ENCODE measurements at places on chromosomes 3 and 15.

- no peak for DNase-seq
Measured at GRCh38 chr3:76570436-76571057, 469.4 kb upstream of the ROBO2 start.

DNA sequence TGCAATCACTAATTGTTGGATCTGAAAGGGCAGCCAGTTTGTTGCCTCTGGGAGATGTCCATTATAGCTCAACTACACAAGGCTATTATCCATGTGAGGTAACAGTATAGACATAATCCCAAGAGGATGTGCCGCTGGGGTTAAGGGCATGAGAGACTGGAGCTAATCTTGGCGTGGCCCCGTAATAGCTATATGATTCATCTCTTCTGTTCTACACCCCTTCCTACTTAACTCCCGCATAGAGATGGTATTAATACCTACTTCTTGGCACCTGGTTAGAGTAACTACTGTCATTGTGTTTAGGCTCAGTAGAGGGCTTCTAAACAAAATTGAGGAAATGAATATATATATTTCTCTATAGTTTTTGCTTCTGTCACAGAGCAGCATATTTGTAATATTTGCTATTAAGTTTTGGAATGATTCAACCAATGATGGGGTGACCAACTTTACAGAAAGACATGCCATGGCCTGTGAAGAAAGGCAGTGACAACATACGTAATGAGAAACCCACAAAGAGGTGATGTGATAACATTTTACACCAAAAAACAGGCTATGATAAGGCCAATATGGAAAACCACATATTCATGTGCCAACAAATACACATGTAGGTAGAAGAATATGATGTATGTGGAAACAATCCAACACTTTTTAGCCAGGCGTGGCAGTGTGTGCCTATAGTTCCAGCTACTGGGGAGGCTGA is 76.8 kb upstream of the DPH6 start:
- no peak for DNase-seq

- DNase-seq: no peak
Measured at GRCh38 chr3:16770021-16770420, 114.7 kb upstream of the PLCL2 start.

DNA sequence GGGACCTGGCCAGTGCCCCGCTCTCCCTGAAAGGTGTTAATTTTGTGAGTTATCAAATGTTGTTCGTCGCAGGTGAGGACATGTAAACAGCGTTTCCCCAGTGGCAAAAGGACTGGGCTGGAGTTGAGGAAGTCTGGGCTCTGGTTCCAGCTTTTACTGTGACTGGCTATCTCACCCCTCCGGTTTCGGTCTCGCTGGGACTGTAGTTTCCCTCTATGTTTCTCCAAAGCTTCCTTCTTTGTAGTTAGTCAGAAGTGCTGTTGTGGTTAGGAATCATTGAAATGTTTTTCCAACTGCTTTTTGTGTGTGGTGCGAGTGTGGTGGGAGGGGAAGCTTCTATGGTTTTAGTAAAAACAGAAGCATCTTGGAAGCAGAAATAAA is 990 bp upstream of the CLDN1 start:
- DNase-seq: no peak

DNA sequence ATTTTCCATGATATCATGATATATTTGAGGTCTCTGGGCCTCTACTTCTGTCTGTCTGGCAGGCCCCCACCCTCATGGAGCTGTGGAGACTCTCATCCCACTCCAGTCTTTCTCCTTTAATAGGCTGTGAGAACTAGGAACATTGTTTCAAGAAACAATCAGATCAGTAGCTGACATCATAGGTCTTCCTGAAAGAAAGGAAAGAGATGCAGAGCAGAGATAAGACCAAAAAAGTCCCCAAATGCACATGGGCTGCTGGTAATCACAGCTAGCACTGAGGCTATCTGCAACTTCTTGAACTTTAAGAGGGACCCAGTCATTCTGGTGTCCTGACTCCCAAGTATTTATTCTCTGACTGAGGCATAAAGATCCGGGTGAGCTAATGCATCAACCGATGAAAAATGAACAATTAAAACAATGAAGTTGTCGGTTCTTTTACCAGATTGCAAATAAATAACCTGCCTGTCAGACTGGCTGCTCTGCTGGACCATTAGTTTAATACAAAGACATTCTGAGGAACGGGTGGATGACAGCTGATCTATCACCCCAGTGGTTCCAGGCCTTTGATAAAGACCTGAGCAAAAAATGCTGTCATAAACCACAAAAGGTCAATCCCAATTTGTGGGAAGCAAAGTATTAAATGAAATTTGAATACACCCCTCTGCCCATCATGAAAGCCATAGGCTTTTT is 780.8 kb upstream of the GOLIM4 start:
- no peak for DNase-seq

- no peak for DNase-seq
Measured at GRCh38 chr3:132134611-132135010, 99.8 kb upstream of the CPNE4 start.

- no peak for DNase-seq
Measured at GRCh38 chr15:63061975-63062374, 19.4 kb downstream of the TPM1 start.

DNA sequence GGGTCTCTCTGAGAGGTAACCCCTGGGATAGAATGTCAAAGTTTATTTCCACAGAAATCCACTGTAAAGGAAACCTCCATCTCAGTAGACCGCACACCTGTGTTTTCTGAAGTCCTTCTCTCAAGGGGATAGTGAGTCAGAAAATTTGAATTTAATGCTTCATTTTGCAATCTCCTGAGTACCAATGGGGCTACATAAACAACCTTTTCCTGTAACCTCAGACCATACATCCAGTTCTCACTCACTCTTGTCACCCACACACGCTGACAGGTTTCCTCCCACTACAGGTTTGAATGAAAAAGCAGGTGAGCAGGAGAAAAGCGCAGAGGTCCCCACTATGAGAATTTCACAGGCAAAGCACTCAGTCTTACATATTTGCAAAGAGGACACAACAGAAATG is 165.3 kb upstream of the MCTP2 start:
- DNase-seq: no peak

DNA sequence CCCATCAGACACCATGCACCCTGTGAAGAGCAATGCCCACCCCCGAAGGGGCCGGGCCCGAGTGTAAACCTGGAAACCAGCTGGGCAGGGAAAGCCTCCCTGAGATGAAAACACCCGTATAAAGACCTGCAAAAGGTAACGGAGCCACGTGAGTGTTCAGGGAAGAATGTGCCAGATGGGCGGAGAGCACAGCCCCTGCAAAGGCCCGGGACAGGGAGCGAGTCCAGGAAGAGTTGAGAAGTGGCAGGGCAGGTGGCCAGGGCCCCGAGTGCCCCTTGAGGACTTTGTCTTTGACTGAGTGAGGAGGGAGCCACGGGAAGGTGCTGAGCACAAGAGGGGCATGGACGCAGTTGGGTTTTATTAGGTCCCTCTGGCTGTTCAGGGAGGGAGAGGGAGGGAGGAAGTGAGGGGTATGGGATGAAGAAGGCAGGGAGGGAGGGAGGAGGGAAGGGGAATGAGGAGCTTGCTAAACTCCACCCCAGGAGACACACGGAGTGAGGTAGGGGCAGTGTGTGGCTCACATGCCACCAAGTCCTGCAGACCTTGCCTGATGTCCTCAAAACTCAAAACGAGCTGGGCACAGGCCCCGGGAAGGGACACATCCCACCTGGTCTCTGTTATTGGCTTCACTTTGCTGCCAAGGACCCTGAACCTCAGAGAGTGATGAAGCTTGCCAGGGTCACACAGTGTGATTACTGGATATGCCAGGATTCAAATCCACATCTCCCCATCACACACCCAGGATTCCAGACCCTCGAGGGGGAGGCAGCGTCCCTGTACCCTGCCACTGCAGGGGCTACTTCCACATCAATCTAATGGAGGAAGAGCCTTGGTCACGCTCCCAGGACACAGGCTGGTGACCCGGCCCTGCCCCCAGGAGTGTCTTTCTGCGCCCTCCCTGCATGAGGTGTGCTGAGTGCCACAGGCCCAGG is 49.1 kb upstream of the IQSEC1 start:
- DNase-seq: no peak

GRCh38 chr3:187361835-187362234 is 6.3 kb upstream of the RTP4 start:
- no peak for DNase-seq

DNA sequence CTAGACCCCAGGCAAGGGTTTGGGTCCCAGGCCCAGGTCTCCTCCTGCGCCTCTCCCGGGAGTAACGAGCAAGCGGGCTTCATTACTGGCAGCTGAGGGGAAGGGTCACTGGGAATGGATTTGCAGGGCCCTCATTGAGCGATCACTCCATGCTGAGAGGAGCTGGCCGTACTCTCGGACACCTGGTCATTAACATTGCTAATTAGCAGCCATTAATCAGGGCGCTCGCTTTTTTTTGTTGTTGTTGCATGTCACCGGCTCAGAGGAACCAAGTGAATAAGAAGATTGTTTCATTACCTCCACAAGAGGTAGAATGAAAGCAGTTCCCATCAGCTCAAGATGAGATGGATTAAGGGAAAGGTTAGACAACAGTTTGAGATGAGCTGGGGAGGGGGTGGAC is 293.0 kb upstream of the ATP11B start:
- no peak for DNase-seq

DNA sequence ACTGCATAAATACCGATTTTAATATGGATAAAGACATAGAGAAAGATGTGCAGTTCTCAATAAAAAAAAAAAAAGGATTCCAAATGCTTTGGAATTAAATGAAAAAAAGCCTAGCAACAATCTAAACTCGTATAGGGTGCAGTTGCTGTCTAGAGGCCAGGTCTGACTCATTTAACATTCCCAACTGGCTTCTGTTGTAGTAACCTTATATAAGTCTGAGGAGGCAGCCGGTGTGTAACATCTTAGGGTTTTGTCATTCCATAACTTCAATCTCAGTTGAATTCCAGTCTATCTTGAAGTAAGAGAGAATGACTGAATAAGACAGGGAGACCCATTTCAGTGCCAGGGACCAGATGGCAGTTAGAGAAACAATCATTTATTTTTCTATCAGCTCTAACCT is 6.5 kb downstream of the PDCD10 start:
- no peak for DNase-seq

- no peak for DNase-seq
Measured at GRCh38 chr3:36833160-36833814, 68.9 kb upstream of the DCLK3 start.

DNA sequence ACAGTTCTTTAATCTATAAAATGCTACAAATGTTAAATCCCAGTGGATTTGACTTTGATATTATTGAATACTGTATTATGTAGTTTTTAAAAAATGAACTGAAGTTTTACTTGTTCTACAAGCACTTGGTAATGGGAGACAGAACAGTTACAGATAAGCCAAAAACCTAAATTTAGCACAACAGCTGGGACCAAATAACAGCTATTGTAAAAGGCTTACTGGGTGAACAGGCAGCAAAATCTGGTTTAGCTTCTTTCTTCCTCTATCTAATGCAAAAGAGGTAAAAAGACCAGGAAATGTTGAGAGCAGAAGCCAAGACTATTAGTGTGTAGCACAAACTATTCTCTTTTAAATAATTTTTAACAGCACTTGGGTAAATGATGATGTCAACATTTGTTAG is 1.6 kb upstream of the ATOSA start:
- DNase-seq: no peak

GRCh38 chr3:66010739-66011655 is 27.7 kb downstream of the MAGI1 start:
- DNase-seq: no peak

DNA sequence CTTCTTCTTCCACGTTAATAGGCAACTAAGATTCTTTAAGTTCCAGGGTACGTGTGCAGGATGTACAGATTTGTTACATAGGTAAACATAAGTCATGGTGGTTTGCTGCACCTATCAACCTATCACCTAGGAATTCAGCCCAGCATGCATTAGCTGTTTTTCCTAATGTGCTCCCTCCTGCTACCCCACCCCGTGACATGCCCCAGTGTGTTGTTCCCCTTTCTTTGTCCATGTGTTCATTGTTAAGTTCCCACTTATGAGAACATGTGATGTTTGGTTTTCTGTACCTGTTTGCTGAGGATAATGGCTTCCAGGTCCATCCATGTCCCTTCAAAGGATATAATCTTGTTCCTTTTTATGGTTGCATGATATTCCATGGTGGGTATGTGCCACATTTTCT is 21.1 kb downstream of the GTF2A2 start:
- no peak for DNase-seq

DNA sequence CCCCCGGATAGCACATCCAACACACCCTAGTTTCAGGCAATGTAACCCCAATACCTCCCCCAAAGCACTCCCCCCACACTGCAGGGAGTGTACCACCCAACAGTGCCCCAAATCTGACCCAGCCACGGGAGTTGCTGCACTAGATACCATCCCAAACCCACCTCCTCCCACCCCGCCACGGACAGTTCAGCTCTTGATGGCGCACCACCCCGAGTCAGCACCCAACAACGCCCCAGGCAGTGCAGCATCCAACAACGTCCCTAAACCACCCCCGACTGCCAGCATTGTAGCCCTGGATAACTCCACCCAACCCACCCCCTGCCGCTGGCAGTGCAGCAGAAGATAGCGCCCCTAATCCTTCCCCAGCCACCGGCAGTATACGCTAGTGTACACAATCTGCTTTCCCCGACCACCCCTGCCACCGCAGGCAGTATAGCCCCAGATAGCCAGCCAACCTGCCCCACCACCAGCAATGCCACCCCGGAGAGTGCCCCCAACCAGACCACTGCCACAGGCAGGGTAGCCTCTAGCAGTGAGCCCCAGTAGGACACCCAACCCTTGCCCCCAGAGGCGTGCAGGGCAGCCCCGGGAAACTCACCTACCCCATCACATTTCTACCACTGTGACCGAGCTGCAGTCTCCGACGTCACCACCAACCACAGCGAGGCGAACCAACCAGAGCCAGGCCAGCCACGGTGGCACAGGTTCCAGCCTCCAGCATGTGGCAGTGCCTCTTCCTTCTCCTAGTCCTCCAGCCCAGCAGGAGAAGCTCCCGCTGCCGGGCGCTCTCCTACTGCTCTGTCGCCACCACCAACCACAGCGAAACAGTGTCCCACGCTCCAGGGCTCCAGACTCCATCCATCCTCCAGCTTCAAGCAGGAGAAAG is 178.1 kb downstream of the POTEB3 start:
- no peak for DNase-seq

Measured in liver (tissue), 10 donors.